ENCODE measurements at places on chromosomes 6 and 20.

- DNase-seq: no peak
Measured at GRCh38 chr6:71320041-71320440, 31.4 kb downstream of the OGFRL1 start.

DNA sequence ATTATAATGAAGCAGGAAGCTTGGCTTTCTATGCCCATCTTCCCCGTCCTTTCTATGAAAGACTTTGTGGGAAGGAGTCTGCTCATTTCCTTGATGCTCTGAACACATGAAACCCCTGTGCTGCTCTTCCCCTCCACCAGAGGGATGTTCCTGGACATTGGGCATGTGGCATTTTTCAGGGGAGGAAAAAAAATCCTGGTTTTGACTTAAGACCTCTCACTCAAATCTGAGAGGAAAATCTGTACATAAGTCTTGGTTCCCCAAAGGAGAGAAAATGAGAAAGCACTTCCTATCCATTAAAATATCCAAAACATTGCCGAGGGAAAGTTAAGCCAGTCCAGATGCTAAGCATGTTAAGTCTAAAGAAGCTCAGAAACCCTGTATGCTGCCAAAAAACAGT, 393.0 kb downstream of the PAX1 start:
- DNase-seq: no peak

DNA sequence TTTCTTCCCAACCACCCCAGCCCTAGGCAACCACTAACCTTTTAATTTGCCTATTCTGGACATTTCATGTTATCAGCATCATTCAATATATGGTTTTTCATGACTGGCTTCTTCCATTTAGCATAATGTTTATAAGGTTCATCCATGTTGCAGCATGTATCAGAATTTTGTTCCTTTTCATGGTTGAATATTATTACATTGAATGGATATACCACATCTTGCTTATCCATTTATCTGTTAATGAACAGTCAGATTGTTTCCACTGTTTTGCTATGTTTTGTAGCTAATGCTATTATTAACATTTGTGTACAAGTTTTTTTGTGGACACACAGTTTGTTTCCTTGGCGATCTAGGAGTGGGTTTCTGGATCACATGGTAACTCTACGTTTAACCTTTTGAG, 3.0 kb upstream of the DNAAF9 start:
- DNase-seq: no peak

DNA sequence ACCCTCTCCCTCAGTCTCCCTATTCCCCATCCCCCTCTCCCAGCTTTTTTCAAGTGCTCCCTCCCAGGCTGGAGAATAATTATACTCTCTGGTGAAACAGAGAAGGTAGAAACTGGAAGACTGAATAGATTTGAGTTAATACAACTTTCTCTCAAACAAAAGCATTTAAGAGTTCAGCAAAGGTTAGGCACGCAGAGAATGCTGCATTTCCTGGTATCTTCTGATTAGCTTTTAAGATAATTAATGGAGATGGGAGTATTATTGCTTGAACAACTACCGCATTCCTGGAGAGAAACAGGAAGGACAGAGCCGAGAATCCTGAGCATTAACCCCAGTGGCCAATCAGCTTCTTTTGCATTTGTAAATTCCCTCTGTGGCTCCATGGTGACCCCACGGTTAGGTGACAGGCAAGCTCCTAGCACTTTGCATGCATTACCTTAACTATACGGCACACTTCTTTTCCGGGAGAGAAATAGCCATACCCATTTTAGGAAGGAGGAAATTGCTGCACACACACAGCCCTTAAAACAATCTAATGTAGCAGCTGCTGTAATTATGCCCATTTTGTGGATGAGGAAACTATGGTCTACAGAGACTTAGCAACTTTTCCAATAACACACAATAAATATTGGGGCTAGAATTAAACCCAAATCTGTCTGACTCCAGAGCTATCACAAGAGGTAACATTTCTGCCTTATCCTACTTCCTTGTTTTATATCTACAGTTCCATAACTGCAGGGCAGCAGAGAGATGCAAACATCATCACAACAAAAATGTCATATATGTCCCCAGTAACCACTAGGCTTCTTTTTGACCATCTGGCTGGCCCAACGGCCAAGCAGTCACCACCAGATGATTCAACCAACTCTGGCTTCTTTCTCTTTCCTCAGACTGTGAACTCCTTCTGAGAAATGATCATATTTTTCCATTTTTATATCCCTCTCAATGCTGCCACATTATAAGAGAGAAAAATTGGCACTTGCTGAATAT, 169.9 kb downstream of the CD24 start:
- DNase-seq: no peak

DNA sequence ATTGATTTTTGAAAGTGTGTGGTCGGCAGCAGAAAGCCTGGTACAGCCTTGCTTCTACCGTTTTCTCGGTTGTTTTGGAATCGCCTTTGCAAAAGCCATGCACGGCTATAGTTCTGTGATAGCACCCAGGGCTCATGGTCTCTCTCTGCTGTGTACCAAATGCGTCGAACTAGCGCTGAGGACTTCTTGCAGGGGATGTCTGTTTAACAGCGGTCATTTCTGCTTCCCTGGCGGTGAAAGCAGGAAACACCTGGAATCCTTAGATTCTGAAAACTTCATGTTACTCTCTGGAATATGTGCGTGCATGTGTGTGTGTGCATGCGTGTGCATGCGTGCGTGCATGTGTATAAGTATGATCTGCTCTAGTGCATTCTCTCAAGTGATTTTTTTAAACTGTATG, 26.1 kb upstream of the GCNT2 start:
- no peak for DNase-seq

GRCh38 chr6:161327360-161327953, 53.6 kb upstream of the AGPAT4 start:
- no peak for DNase-seq

DNA sequence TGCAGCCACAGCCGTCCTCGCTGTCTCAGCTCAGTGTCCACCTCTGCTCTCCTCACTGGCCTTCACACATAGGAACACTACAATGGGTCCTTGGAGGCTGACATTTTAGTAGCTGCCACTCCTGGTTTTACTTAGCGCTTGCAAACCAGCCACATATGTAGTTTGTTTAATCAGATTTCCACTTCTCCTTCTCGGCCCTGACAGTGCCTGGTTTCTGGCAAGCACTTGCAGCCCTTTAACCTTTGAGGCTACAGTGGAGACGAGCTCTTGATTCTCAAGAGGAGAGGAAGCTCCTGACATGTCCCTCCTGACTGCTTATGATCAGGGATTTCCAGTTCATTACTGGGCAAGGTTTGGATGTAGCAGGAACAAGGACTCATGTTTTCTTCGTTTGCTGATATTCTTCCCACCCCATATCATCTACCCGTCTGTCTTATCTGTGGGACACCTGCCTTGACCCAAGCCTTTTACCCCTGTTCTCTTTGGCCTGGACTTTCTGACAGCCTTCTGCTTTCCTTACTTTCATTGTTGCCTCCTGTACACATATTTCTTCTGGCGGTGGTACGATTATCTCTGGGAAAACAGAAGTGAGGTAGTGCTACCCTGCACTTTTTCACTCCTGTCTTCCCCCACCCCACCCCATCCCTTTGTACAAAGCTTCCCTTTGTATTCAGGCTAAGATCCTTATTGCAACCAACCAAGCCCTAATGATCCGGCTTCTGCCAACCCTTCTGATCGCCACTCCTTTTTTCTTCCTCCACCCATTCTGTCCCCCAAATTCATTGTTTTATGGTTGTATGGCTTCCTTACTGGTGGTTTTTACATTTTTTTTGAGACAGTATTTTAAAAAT, 31.2 kb downstream of the CEP43 start:
- DNase-seq: no peak

- DNase-seq: no peak
Measured at GRCh38 chr6:159464816-159465215, 228.2 kb downstream of the SOD2 start.

DNA sequence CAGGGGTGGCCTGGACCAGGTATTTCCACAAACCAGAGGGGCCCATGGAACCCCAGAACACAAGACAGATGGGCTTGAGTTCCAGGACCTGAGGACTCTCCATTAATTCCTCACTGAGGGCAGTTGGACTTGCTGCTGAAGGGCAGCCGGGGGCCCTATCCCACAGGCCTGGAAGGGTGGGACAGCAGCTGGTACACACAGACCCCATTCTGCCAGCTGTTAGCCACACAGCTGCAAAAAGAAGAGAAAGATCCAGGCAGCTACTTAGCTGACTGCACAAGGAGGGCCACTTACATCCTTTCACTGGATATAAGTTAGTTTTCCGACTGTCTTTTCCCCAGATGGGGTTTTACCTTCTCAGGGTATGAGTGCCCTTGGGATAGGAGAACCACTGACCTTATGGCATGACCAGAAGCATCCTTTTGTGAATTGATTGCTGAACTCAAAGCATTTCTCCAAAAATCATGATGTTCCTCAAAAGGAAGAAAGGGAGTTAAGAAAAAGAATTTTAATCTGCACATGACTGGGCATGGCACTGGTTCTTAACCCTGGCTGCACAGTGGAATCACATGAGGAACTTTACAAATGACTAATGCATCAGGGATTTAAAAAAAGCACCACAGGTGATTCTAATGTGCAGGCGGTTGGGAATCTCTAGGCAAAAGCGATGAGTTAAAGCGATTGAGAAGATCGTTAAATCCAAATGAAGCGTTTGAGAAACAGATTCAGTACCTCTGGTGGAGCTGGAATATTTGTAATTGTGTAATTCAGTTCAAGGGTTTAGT, 199.4 kb downstream of the TFAP2A start:
- no peak for DNase-seq

DNA sequence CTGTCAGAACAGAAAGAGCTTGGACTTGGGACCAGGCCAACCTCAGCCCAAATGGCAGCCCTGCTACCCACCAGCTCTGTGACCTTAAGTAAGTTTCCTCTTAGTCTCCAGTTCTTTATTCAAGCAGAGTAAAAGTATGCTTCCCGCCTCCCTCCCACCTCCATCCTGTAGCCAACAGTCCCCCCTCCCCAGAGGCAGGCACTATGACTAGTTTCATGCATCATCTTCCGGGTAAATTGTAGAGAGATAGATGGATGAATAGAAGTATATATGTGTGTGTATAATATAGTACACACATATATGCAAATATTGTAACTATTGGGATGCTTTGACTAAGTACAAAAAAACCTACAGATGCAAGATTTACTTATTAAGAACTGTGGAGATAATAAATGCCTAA, 39.5 kb upstream of the B4GALT5 start:
- DNase-seq: no peak

DNA sequence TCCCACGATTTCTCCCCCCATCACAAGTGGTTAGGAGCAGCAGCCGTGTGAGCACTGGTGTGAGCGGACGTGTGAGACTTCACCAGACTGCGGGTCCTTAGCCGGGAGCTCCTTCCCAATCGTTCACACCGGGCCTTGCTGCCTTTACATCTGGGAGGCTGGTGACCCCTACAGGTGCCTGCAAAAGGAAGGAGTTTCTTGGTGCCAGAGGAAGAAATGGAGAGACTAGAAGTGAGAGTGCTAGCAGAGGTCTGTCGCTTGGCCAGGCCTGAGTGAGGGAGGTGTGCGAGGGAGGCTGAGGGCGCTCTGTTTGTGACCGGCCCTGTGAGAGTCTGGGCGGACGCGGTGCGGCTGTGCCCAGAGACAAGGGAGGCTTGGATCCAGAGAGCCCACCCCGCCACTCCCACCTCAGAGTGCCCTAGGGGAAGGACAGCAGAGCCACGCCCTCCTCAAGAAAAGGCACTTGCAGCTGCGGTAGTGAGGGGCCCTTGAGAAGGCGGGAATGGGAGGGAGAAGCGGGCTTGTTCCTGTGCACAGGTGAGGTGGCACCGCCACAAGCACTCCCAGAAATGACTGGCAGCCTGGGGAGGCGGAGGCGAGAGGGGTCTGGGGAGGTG, 10.0 kb upstream of the ARMC2 start:
- DNase-seq: peak; percentile 11

DNA sequence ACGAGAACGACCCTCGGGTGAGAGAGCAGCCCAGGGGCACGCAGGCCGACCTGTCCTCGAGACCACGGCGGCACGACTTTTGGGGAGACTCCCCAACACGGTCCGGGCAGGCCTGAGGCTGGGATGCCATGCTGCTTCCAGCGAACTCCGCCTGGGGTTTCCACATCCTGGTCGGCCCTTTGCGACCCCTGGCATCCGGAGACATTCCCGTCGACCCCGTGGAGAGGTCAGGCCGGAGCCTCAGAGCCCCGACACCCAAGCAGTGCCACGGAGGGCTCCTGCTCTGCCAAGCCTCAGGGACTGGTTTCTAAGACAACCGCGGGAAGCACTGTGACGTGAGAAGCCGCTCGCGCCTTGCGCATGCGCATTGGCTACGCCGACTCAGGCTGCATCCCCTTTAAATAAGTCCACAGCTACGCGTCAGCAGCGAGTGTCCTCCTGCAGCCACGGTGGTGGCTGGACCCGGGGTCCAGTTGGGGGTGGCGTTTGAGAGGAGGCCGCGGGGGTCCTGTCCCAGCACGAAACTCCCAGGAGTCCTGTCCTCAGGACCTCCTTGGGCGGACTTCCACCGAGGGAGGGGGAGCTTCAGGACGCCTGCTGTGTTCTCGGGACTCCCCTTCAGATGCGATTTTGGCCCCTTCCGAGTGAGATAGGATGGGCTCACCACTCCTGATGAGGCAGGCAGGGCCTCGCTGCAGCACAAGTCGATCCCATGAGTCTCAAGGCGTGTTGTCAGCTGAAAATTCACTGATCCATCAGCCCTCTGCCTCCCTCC, 1089.3 kb upstream of the DEFB115 start:
- DNase-seq: no peak

- DNase-seq: no peak
Measured at GRCh38 chr6:73560182-73560732, 39.4 kb upstream of the EEF1A1 start.

DNA sequence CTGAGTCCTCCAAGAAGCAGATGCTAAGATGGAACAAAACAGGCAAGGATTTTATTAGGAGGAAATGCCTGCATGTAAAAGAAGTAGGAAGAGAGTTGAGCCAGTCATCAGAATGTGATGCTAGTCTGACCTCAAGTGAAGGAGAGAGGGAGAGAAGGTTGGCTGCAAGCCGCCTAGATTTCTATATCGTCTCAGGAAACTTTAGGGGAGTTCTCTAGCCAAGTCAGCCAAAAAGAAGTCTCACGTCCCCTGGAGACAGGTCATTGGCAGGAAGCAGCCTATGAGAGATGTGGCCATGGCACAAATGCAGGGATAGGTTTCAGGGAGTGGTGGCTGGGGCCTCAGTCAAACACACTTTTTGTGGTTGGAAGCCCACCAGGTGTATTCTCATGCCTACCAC, 378.0 kb downstream of the CD109 start:
- DNase-seq: no peak

DNA sequence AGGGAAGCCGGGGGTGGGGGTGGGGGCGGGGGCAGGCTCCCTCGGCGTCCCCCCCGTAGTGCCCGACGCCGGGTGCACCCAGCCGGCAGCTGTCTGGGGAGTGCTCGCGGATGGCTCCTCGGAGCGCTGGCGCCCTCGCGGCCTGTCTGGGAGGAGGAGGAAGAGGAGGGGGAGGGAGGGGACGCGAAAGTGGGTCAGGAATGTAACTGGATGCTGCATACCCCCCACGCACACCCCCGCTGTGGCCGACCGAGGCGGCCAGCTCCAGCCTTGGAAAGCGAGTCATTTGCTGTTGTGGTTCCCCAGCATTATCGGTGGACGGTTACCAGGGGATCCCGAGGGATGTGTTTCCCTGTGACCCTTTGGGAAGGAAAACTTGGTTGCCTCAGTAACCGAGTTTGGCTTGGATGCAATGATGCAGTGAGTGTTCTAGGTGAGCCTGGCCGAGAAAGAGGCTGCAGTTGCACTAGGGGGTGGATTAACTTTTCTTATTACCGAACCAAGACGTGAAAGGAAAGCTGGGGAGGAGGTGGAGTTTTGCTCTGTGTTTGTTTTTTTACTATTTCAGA, 55.2 kb upstream of the RREB1 start:
- DNase-seq: peak; percentile 50

Data from Kasumi-1 (cell line).